ENCODE measurements at places on chromosomes 2 and 18.

DNA sequence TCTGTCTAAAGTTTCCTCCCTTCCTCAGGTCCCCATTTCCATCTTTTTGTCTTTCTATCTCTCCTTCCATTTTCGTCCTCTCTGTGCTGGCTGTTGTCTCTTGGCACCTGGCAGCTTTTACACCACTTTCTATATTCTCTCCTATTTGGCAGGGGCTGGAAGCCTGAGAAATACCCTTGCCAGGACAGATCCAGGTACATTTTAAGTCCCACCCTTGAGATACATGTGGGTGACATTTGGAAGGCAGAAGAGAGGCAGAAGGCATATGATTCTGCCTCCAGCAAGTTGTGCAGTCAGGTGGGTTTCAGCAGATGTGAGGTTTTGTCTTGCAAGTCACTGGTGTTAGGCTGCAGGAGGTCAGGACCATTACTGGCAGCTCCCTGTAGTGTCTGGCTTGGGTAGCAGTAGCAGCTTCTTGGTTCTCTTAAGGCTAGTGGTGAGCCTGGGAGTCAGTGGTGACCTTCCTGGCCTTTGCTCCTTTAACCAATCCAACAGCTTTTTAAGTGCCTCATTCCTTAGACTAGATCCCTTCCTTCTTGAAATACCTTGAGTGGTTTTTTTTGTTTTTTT is 90.1 kb downstream of the CAPN13 start:
- no peak for DNase-seq

- DNase-seq: no peak
Measured at GRCh38 chr2:235734688-235735231, 240.9 kb downstream of the AGAP1 start.

DNA sequence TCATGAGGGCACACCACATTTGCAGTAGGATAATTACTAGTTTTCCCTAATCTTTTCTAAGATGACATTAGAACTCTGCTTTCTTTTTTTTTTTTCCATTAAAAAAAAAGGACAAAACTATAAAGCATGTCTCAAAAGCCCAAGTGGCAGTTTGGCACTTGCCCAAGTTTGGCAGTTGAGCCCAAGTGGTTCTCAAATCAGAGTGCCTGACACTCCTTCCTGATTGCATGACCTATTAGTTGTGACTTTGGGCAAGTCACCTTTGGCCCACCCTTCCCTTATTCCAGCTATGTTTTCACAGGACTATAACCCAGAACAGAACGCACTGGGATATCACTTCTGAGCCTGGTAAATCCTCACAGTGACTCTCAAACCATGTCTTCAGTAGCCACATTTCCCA is 273.0 kb downstream of the CCDC85A start:
- no peak for DNase-seq

GRCh38 chr2:64737547-64737946 is 83.8 kb upstream of the SERTAD2 start:
- DNase-seq: no peak

DNA sequence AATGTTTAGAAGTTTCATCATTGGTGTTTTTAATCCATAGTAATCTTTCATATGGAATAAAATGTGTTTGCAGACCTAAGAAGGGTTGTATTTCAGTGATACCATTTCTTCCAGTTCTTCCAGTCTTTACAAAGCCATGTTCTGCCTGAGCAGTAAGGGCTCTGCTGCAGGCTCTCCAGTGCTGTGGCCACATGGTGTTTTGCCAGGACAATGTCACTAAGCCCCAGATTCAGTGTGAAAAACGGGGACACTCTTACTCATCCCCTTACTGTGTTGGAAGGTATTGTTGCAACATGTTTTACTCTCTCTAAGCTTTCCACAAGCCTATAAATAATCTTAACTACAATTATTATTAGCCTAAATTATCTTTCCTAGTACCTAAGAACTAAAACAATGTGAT is 481.4 kb upstream of the CDH7 start:
- no peak for DNase-seq

- DNase-seq: no peak
Measured at GRCh38 chr2:9276901-9277451, 70.4 kb downstream of the ASAP2 start.

DNA sequence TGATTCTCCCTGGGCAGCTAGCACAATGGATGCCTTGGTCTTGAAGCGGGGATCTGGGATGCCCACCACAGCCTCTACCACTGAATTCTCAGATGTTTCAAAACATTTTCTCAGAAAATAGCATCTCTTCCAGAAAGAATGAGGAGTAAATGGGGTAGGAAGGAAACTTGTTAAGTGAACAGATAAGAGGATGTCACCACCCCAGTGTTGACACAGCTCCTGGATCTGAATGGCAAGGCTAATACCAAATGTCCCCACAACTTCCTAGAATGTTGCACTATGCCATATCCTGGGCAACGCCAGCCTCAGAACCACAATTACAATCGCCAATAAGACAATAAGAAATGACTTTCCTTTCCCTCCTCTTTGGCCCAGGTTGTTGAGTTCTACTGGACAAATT is 177.2 kb downstream of the BCL11A start:
- no peak for DNase-seq

DNA sequence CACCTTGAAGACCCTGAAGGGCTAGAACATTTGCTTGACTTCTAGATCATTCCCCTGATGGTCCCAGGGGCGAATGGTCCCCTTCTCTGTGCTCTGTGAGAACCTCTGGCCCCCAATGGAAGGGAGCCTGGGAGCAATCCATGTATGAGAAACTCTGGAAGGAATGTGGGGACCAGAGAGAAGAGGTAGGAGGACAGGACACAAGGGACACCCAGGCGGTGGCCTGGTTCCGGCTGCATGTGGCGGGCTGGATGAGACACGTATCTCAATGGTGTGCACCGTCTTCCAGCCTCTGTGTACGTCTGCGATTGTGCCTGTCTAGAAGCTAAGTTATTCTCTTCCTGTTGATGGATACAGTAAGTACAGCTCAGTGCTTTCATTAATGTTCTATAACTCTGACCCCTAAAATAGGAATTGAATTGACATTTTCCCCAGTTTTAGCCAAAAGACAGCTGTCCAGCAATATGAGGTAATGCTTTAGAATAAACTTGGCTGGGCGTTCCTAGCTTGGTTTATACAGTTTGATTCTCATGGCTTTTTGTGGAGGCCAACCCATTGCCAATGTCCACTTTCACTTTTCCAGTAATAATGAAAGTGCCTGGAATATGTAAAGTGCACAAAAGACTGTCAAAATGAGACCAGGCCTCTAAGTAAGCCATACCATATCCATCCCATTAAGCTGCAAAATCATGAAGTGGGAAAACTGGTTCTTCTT is 30.1 kb upstream of the COPS8 start:
- DNase-seq: no peak

DNA sequence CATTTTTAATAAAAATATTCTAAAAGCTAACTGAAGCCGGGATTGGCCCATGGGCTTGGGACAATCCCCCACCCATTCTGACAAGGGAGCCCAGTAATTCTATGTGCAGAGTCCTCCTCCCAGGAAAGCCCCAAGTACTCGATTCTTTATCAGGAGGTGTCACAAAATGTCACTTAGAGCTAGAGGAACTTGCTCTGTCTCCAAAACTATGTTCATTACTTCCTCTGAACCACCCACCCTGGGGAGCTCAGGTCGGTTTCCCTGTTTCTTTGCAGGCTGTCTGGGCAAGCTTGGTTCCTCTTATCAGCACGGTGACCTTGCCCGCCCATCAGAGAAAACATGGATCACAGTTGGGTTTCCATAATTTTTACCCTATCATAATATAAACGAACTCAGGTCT is 430.6 kb upstream of the ID2 start:
- no peak for DNase-seq

DNA sequence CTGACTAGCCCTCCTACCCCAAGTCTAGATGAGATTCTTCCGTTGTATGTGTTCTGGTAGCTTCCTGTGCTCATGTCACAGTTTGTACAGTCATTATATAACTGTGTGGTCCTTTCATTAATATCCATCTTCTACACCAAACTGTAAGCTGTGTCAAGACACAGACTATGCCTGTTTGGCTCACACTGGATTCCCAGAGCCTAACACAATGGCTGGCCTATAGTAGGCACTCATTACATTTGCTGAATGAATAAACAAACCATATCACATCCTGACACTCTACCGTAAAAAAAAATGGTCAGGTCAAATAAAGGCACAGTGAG is 72.6 kb downstream of the ANKRD44 start:
- no peak for DNase-seq

DNA sequence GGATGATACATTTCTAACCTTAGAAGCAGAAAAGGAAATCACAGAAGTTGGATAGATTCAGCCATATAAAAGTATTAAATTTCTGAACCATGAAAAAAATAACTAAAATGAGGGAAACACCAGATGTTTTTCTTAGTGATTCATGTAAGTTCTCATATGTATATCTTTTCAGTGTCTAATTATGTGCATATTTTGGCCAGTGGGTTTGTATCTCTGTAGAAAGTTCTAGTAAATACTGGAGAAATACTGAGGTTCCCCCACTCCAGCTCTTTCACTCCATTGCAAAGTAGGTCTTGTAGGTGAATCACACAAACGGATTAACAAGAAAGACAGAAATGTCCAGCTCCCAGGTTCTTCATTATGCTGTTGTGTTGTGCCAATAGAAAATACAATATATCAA is 222.3 kb downstream of the NEDD4L start:
- no peak for DNase-seq

GRCh38 chr2:196480653-196481323 is 158.7 kb upstream of the CCDC150 start:
- no peak for DNase-seq

DNA sequence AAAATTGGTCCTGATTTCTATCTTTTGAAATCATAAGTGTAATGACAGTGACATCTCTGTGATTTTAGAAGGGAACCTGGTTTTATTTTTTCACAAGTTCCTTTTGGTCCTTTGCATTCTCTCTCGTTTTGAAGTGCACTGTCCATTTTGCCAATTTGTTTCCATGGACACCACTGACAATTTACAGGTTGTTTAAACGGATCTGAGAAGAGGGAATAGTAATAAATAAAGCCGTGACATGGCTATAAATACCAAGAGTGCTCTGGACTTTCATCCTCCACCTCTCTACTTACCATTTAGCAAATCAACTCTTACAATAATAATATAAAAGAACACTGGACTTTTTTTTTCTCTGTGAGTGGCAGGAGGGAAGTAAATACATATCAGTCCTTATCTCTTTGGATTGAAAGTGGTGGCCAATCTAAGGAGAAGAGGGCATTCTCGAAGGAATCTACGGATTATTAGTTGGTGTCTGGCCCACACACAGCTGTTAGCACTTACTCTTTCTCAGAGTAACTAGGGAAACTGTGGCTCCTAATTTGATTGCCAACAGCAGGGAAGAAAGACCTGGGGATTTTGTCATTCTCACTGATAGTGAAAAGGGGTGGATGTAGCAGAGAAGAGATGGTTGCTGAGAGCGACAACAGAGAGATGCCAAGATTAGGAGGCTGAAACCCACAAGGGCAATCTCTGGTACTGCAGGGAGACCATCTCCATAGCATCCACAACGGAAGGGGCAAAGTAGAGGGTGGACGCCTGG is 108.7 kb upstream of the FSHR start:
- DNase-seq: no peak

- no peak for DNase-seq
Measured at GRCh38 chr2:191786694-191787093, 60.2 kb downstream of the CAVIN2 start.

DNA sequence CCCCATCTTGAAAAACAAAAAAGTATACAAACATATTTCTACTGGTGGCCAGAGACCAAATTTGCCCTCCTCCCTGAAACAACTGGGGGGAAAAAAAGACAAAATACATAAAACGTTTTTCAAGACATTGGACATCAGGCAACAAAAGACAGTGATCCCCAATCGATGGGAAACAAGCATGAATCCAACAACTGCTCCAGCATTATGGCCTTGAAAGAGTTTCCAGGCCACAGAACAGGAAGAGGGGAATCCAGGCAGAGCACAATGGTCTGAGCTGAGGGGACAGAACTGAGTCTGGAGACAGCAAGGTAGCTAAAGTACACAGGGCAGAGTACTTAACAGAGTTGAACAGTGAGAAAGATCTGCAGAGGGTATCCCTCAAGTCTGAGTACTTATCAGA is 4.4 kb downstream of the CCDC88A start:
- DNase-seq: no peak

- no peak for DNase-seq
Measured at GRCh38 chr2:109123586-109124201, 5.3 kb upstream of the SH3RF3 start.

DNA sequence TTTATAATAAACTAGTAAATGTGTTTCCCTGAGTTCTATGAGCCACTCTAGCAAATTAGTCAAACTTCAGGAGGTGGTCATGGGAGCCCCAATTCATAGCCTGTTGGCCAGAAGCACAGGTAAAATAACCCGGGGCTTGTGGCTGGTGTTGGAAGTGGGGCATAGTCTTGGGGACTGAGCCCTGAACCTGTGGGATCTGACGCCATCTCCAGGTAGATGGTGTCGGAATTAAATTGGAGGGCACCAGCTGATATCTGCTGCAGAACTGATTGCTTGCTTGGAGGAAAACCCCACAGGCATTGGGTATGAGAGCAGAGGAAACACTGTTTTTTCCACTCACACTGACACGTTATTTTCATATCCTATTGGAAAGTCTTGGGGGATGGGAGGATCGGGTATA is 14.1 kb downstream of the NMS start:
- DNase-seq: no peak

DNA sequence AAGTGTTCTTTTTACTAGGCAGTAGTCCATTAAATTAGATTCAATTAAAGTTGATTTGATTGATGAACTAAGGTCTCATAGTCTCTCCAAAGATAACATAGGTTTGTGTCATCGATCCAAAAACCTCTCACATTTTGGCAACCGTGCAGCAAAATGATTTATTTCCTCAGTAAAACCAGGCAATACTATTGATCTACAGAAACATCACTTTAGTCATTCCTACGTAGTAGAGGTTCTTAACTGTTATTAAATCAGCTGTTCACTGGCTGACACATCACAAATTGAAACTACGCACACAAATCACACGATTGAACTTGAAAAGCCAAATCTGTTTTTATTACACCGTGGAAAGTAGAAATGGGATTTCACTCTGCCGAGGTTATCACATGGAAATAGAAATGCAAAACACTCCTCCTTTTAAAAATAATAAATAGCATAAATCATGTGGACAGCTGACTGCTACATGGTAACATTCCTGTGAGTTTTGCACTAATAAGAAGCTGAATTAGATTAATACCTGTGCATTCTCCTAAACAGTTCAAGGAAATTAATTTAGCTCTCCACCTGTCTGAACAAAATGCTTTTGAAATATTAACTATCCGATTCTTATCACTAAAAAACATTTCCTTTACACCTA is 262.5 kb downstream of the CDH20 start:
- no peak for DNase-seq

- no peak for DNase-seq
Measured at GRCh38 chr2:173326806-173327205, 27.9 kb upstream of the CDCA7 start.

DNA sequence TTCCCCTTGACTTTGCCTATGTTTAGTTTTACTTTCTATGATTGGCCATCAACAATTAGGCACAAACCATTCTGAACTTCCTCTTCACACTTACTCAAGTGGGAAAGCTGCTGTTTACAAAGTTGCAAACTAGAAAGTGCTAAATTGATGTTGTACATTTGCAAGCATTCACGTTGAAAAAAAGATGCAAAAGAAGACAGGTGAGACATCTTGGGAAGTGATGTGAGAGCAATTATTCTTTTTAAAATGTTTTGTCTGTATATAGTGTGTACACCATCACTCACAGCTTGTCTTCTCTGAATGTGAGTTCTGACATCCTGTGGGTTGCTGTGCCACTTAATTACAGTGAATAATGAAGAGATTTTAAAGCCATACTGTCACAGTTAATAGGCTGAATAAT is 874.1 kb upstream of the LRATD1 start:
- no peak for DNase-seq

Measured in NCI-H2081 treated with DMSO at 0.1 percent for 48 hours (cell line).